ENCODE measurements at places on chromosomes 2 and 18.

GRCh38 chr18:67260841-67261240 lies 255.7 kb downstream of the DSEL start:
- DNase-seq: no peak

DNA sequence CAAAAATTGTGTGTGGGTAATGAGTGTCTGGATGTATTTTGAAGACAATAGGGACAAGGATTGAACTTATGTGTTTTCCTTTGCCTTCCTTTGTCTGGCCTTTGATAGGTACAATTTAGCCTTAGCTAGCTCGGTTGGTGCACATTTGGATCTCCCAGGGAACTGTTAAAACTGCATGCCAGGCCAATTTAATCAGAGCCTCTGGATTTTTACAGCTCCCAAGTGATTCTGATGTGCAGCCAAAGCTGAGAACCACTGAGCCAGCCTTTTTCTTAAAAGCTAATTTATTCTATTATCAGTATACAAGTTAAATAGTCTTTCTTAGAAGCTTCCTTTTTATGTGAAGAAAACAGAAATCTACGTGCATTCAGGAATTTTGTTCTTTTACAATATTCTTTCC lies 25.0 kb downstream of the PLEK start:
- no peak for DNase-seq

DNA sequence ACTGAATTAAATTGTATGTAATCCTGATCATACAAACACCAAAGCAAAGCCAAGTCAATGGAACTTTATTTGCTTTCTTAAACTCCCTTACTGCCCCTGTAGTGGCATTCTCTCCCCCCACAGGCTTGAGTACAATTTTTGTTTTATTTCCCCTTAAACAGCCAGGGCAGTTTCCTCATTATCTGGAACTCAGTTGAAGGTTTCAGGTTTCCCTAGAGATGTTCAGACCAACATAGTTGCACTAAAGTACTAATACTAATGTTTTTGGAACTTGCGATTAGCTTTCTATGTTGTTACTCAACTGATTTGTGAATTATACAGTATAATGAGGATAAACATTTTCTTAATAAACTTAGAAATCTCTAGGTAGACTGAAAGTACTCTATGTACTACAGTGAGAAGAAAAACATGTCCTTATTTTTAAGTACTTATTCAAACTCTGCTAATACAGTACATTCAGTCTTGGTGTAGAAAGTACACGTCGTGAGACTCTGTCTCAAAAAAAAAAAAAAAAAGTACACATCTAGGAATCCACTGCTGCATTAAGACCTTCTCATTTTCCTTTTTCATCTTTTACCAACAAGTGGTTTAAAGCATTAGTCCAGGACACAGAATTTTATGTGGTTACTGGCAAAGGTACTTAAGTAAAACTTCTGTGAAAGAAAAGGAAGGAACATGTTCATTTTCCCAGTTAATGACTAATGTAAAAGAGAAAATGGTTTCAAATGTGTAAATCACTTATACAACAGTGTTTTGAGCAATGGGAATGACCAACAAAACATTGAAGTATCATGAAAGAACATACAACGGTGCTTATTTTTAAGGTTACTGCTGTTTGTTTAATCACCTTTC lies 209.5 kb upstream of the SMAD7 start:
- DNase-seq: no peak

GRCh38 chr18:33804258-33804657 lies 226.2 kb downstream of the ASXL3 start:
- DNase-seq: peak; percentile 62

DNA sequence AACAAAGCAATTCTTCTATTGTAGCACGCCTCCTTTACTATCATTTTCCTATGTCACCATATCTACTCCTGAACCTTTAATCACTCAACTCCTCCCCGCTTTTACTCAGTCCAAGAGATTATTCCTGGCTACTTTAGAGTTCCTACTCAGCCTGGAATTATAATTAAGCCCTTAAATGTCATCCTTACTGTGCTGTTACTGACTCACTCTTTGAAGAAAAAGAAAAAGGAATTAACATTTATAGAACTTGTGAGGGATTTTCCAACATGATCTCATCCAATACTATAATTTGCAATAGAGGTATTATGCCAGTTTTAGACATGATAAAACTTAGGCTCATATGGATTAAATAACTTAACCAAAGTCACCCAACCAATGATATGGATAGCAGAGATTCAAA lies 61.7 kb downstream of the CCDC88A start:
- no peak for DNase-seq

DNA sequence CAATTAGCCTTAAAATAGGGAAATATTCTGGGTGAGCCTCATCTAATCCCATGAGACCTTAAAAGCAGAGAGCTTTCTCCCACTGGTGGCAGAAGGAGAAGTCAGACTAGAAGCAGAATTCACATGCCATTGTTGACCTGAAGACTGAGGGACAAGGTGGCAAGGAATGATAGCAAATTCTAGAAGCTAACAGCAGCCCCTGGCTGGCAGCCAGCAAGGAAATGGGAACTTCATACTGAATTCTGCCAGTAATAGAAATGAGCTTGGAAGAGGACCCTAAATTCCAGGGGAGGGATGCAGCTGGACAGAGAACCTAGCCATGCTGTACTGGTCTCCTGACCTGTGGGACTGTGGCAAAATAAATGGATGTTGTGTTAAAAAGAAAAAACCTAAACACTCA lies 19.5 kb downstream of the B3GNT7 start:
- no peak for DNase-seq

DNA sequence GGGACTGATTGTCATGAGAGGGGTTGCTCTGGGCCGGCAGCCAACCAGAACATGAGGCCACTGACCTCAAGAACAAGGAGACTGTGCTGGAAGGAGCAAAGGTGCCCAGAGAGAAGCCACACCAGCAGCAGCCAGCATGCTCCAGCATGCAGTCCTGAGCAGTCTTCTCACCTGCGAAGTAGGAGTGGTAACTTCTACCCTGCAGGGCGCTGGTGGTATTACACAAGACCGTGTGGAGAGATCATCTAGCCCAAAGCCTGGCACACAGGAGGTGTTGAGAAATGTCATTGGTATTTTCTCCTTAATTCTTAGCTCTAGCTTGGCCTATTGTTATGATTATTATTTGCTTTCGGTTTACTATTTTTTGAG lies 132.7 kb downstream of the TSN start:
- no peak for DNase-seq

GRCh38 chr2:234289834-234290590 lies 206.9 kb downstream of the ARL4C start:
- no peak for DNase-seq

DNA sequence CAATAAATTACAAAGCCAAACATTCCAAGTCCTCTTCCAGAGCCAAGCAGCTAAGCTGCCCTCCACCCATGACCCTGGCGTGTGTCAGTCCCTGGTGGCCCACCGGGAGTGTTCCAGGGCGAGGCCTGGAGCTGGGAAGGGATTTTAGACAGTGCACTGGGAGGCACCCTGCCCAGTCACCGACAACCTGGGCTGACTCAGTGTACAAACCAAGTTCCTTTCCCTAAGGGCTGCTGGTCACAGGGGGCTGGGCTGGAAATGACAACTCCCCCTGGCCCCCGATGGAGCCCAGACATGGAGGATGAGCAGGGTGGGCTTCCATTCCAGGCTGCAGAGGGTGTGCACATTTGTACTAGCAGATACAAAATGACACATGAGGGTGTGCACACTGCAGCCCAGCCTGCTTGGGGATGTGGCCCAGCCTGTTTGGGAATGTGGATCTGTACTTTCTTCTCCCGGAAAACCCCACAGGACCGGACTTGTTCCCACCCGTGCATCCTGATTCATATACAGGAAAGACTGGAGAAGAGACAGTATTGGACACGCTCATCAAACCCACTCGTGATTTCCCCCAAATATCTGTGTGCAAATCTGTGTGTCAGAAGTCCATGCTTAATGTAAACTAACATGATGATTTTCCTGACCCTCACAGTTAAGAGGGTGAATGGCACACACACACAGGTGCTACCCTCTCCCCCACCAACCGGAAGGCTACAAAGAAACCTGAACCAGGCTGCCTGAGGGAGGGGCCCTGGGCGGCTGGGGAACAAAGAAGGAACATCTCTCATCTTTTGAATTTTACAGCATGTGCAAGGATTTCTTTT lies 58.9 kb downstream of the NDUFA10 start:
- no peak for DNase-seq

DNA sequence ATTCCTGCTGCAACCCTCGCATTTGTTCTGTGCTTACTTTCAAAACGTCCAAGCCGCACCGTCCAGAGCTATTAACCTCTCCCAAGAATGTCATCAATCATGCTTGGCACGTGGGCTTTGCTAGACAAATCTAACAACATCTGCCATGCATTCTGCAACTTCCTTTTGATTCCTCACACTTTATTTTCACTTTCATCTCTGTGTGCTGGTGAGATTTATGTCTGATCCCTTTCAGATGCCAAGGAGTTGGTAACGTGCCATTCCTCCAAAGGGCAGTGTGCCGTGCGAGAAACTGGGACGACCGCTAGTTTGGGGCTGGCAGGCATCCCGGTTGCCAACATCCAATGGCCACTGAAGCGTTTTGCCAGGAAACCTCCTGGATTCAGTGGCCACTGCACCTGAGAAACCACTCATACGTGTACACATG lies 230.0 kb upstream of the PARD3B start:
- DNase-seq: no peak

- no peak for DNase-seq
These were observed 396.7 kb upstream of the HS6ST1 start for GRCh38 chr2:128715360-128715759.

DNA sequence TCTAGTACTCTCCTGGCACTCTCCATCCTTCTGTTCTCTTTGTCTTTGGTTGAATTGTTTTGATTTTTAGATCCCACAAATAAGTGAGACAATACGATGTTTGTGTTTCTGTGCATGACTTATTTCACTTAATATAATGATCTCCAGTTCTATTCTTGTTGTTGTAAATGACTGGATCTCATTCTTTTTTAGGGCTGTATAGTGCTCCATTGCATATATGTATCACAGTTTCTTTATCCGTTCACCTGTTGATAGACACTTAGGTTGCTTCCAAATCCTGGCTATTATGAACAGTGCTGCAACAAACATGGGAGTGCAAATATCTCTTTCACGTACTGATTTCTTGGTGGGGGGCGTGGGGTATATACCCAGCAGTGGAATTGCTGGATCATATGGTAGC lies 245.0 kb downstream of the ADCYAP1 start:
- no peak for DNase-seq

GRCh38 chr2:173982182-173982714 lies 17.1 kb upstream of the SP3 start:
- DNase-seq: no peak

DNA sequence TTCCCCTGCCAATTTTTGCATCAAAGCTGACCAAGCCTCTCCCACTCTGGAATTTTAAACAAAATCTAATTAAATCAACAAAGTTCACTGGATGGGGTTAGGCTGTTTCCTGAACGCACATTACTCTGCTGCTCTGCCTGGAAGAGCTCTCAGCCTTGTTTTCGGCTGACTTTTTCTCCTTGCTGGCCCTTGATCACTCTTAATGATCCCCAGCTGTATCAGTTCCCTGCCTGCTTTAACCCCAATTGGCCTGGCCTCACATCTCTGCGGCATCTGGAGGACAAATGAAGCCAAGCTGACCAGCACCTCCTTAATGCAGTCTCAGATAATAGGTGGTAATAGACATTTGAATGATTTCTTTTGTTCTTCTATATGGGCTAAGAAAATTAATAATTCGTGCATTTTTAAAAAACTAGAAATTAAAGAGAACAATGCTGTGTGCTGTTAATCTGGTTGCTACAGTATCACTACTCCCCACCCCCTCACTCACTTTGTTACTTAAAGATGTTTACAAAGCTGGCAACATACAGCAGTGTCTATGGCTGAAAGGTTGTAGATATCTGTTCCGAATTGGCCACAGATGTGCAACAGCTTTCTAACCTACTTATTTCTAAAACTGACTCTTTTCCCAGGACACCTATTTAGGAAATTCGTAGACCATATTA lies 415.2 kb upstream of the KCNH7 start:
- no peak for DNase-seq

DNA sequence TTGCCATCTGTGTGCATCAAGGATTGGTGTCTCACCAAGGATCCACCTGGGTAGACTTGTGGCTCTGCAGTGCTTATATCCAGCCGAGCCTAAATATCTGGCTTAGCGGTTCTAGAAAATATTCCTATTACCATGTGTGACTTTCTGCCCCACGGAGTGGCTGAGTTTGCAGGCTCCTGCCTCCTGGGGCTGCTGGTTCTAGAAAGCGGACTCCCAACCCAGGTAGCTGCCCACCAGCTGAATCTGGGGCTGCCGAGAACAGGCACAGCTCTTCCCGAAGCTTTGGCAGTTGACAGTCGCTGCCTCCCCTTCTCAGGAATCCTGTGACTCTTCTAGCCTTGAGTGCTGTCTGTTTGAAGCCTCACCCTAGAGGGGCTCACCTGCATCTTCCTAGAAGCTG lies 104.6 kb downstream of the TPGS2 start:
- DNase-seq: no peak

- no peak for DNase-seq
These were observed 106.4 kb downstream of the POLE4 start for GRCh38 chr2:75064691-75065396.

DNA sequence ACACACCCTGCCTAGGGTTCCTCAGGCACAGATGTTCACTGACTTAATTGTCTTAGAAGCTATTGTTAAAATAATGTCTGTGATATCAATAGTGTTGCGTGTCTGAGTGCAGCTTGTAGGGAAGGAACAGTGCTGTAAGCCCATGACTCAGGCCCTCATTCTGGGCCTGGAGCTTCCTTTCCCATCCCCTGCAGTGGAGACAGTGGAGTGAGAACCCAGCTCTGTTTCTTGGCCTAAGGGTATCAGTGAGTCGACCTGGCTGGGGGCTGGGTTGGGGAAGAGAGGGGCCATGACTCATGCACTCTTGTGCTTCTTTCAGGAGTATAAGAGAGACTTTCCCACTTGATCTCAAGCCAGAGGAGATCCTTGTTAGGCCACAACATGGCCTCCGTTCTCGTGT lies 106.8 kb downstream of the HRH4 start:
- DNase-seq: no peak
